ENCODE measurements at places on chromosomes 7 and 10.

DNA sequence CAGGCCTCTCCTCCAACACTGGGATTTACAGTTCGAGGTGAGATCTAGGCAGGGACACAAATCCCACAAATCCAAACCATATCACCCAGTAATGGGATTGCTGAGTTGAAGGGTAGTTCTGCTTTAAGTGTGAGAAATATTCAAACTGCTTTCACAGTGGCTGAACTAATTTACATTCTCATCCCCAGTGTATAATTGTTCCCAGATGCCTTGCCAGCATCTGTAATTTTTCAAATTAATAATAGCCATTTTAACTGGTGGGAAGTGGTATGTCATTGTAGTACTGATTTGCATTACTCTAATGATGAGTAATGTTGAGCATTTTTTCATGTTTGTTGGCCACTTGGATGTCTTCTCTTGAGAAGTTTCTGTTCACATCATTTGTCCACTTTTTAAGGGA, 592.8 kb upstream of the GRM3 start:
- no peak for DNase-seq

DNA sequence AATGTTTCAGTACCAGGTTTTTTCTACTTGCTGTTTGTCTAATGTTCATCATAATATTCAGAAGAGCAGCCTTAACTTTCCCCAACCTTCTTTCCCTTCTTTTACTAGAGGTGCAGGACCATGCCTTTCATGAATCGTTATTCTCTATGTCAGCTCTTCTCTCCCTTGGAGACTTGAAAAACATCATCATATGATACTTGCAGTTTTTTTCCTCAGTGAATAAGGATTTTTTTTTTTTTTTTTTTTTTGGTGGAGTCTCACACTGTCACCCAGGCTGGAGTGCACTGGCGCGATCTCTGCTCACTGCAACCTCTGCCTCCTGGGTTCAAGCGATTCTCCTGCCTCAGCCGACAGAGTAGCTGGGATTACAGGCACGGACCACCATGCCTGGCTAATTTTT, 30.1 kb downstream of the SMNDC1 start:
- DNase-seq, result no peak

GRCh38 chr7:15491361-15491760, 70.5 kb downstream of the AGMO start:
- no peak for DNase-seq

GRCh38 chr7:27966219-27966780, 214.3 kb downstream of the JAZF1 start:
- DNase-seq, result no peak

- DNase-seq, result no peak
These were observed 18.7 kb downstream of the FRMD4A start for GRCh38 chr10:14312014-14312413.

- no peak for DNase-seq
These were observed 6.9 kb upstream of the TNS3 start for GRCh38 chr7:47588704-47589225.

GRCh38 chr7:27344471-27344870, 101.9 kb downstream of the EVX1 start:
- DNase-seq, result no peak

DNA sequence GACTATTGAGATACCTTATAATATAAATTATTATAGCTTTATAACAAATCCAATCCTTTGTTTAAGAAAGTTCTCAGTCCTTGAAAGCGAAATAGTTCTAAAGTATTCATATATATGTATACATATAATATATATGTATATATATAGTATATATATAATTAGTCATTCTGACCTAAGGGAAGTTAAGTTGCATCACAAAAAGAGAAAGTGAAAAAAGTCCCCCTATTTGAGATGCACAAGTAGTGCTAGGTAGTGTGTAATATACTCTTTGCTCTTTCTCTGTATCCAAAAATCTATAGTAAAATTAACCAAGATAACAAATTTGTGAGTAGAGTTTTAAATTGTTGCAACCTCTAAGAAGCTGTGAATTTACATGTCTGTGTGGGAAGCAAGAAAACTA, 13.3 kb upstream of the IFIT1B start:
- no peak for DNase-seq

DNA sequence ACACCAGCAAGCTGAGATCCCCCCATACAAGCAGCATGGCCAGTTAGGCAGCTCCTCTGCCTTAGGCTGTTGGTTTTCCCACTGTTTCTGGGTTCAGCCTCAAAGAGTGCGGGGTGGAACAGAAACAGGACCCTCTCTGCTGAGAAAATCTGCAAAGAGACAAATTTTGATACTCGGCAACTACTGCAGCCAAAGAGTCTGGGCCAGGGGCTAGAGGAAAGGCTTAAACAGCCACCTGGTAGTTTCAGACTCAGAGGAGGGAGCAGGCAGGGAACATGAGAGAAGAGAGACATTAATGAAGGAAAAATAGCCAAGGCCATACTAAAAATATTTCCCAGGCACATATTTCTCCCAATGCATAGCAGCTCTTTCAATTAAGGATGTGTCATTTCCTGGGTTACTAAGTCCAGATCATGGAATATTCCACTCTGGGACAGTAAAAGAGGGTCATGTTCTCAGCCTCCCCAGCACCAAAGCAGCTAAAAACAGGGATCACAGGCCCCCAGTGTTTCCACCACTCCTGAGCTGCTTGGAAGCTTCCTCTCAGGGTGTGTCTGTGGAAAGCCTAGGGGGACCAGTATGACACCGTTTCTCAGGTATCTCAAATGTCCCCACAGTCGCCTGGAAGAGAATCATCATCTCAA, 29.8 kb downstream of the PDLIM1 start:
- DNase-seq, result no peak

DNA sequence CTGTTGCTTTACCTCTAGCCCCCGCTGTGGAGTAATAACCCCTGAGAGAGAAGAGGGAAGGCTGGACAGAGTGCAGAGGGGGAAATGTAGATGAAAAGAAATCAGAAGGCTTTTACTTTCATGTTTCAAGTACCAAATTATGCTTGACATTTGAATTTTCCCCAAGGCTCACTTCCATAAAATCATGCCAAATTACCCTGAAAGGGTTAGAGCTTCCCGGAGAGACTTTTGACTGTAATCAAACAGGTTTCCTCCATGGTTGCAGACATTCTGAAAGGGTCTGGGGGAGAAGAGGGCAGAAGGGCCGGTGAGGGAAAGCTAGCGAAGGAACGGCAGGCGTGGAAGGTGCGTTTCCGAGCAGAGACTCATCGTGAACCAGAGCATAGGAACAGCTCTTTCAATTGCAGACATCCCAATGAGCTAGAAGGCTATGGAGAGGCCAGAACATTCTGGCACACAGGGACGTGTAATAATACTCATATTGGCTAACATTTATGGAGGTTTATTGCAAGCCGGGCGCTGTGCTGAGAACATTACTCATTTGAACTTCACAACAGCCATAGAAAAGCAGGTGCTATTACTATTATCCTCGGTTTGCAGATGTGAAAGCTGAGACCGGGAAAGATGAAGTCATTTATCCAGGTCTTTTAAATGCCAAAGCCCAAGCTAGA, 620.8 kb upstream of the AUTS2 start:
- no peak for DNase-seq

DNA sequence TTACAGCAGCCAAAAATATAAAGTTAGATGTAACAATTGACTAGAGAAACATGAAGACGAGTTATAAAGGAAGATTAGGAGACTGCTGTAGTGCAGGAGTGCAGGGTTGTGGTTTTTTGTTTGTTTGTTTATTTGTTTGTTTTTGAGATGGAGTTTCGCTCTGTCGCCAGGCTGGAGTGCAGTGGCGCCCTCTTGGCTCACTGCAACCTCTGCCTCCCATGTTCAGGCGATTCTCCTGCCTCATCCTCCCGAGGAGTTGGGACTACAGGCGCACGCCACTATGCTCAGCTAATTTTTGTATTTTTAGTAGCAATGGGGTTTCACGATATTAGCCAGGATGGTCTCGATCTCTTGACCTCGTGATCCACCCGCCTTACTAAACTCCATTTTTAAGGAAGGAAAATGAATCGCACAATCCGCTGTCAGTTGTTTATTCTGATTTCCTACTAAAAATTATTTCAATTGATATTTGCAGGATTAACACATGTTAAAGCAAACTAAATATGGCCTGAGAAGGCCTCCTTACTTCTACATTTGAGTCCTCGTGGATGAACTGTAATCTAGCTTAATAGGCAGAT, 233.3 kb downstream of the NSUN6 start:
- DNase-seq, result no peak

GRCh38 chr7:30150711-30151110, 15.9 kb downstream of the MTURN start:
- no peak for DNase-seq

DNA sequence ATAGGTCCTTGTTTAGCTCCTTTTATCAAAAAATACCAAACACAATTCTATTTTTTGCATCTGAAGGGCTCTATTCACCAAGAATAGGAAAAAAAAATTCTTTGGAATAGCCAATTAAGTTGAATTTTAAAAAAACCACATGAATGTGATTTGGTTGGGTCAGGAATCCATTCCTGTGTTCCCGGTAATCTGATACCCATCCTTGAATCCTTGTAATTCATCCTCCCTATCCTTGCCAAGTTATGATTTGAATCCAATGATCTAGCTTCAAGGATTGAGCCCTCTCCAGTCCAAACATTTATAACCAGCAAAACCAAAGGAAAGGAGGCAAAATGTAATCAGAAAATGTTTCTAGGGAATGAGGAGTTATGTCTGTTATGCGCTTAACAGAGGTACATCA, 86.6 kb downstream of the CFAP58 start:
- no peak for DNase-seq

- DNase-seq, result peak; percentile 62
These were observed 95.4 kb downstream of the ELMO1 start for GRCh38 chr7:37352974-37353948.

DNA sequence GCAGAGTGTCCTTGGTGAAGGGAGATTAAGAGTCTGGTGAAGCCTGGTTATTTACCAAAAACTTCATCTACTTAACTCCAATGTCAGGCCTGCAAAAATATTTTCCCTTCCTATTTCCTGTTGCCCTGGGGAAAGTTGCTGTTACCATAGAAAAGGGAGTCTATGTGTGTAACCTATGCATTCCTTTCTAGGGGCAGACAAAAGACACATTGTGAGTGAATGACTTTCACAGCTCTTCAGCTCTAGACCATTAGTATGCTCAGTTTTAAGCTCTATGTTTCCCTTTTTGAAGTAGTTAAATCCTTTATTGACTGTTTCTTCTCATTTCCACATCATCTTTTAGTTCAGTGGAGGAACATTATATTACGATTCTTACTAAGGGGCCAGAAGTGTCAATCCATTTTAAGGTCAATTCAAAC, 45.6 kb upstream of the SGCE start:
- DNase-seq, result no peak

DNA sequence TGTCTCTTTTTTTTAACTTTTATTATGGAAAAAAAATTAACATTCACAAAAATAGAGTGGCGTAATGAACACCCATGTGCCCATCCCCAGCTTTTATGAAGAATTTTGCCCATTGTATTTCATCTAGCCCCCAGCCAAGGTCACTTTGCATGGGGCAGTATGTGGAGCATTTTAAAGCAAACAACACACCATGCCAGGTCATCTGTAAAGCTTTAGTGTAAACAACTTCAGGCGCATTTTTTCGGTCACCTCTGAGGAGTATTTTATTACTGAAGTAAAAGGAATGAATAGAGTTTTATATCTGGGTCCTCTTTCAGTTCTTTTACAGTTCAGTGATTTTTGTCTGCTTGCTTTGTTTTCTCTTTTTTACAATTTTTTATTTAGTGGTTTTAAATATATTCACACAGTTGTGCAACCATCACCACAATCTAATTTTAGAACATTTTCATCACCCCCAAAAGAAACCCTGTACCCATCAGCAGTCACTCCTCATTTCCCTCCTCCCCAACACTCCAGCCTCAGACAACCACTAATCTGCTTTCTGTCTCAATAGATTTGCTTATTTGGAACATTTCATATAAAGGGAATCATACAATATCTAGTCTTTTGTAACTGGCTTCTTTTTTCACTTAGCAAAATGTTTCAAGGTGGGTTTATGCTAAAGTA, 87.9 kb downstream of the SLC37A3 start:
- no peak for DNase-seq

DNA sequence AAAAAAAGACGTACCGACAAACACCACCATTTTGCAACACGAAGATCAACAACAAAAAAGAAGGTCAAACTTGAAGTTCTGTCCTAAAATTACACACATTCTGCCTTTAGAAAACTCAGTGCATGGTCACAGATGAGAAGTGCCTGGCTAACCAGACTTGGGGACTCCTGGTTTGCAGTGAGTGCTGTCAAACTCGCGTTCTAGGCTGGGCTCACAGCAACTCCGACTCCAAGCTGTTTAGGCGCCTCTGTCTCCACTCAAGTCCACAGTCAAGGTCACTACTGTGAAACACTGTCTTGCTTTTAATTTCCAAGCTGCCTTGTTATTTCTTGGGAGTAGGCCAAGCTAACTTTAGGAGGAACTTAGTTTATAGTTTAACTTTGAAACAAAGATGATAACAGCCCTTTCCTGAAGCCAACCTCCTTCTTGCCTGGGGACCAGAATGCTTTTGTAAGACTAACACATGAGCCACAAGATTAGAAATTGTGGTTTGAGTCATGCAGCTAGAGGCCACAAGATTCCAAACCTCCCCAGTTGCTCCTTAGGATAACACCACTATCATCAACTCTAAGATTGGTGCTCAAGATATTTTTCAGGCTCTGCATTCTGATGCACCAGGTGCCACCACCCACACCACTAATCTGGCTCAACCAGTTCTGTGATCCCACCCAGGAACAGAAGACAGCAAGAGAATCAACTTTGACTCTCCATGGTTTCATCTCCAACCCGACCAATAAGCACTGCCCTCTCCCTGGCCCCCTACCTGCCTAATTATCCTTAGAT, 1.1 kb upstream of the DNAAF5 start:
- DNase-seq, result no peak

- no peak for DNase-seq
These were observed 82.1 kb downstream of the PKD1L1 start for GRCh38 chr7:47866120-47866519.

- DNase-seq, result no peak
These were observed 428.9 kb downstream of the PCDH15 start for GRCh38 chr10:54372179-54372578.

DNA sequence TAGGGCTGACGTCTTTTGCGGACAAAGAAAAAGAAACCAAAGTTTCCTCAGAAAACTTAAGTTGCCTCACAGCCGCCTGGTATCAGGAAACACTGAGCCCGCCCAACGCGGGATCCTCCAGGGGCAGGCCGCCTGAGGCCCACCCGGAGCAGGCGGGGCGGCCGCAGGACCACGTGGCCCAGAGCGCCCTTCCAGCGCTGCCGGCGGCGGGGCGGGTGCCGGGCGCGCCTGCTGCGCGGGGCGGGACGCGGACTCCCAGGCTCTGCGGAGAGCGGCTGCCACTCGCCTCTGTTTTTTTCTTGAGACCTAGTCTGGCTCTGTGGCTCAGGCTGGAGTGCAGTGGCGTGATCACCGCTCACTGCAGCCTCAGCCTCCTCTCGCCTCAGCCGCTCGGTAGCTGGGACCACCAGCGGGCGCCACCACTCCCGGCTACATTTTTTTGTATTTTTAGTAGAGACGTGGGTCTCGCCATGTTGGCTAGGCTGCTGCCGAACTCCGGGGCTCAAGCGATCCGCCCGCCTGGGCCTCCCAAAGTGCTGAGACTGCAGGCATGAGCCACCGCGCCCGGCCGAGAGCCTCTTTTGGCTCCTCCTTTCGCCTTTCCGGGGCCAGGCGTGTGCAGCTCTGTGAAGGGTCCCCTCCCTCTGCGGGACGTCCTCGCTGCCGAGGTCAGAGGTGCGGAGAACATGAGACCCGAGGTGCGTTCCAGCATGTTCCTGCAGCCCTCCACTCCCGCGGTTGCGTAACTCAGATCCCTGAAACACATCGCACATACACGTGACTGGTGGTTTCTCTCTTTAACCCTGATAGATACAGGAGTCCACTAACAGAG, 11.6 kb upstream of the HNRNPF start:
- peak; percentile 79 for DNase-seq

- no peak for DNase-seq
These were observed 20.4 kb downstream of the RFC2 start for GRCh38 chr7:74233655-74234285.

Data from stimulated activated CD4-positive, alpha-beta T cell treated with anti-CD3 and anti-CD28 coated beads, Interleukin-4, amount 100 ng/mL, for 1 hour (primary cell).